ENCODE measurements at places on chromosomes 6 and 20.

DNA sequence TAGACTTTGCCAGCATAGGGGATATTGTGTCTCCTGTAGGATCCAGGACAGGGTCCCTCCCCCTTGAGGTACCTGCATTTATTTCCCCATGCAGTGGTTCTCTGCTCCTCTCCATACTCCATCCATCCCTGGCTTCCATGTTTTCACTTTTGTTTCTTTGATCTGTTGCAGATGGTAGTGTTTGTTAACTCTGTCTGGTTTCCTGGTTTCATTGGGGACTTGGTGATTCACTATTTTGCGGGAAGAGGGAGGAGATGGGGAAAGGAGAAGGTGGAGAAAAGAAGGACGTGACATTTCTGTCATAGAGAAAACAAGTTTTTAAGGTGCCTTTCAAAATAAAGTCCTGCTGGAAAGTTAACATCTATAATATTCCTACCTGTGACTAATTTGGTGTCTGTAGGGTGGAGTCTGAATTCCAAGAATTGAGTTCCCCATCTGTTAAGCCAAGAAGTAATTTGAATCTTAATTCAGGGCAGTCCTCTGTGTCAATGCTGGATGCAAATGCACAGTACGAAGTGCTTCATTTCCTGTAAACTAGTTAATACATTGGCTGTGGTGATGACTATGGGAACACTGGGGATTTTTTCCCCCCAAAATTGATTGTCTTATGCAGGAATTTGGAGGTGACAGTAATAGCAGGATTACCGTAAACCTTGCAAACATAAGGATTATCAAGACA is 6.9 kb upstream of the RNF144B start:
- DNase-seq: no peak

GRCh38 chr20:50589548-50590347 is 79.6 kb downstream of the PTPN1 start:
- DNase-seq: no peak

DNA sequence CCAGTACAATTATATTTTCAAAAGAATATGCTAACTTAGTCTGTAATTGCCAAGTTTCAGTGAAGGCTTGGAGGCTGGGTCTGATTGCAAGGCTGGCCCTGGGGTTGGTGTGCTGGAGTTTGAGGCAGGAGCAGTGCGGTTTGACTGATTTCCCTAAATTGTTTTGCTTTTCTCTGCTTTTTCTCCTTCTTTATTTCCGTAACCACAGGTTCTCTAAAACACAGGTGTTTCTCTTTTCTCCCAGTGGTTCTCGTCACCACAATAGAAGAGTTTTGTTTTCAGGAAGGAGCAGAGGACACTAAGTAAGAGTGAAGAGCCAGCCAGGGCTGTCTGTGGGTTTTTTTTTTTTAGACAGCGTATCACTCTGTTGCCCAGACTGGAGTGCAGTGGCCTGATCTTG is 8.2 kb upstream of the SNX9 start:
- DNase-seq: no peak

DNA sequence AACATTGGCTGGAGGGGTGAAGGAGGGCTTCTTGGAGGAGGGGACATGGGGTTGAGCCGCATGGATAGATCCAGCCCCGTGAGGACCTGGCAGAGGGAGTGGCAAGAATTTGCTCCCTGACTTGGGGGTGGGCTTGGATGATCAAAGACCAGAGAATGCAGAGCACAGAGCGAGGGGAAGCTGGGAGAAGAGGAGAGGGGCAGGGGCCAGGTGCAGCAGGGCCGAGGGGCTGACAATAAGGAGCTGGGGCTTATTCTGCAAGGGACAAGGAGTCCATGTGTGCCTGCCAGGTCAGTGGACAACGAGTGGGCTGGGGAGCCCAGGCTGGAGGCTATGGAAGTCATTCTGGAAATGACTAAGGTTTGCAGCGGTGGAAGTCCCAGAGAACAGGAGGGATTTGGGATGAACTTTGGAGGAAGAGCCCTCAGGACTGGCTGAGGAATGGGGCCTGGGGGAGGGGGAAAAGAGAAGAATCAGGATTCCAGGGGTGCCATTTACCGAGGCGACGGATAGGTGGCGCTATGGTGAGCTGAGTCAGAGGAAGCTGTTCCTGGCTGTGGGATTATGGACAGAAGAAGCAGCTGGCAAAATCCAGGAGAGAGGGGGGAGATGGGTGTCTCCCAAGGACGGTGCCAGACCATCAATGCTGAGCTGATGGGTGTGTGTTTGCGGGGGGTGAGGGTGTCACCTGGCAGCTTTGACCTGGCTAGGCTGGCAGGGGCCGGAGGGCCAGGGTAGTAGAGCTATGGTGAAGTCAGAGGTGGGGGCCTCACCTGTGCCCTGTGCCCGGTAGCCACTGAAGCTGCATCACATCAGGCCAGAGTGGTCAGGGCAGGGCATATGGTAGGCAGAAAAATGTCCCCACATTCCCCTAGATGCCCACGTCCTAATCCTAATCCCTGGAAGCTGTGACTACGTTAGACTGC is 7.8 kb downstream of the KCNG1 start:
- peak; percentile 22 for DNase-seq

- no peak for DNase-seq
Measured at GRCh38 chr6:163339466-163339865, 75.1 kb upstream of the QKI start.

DNA sequence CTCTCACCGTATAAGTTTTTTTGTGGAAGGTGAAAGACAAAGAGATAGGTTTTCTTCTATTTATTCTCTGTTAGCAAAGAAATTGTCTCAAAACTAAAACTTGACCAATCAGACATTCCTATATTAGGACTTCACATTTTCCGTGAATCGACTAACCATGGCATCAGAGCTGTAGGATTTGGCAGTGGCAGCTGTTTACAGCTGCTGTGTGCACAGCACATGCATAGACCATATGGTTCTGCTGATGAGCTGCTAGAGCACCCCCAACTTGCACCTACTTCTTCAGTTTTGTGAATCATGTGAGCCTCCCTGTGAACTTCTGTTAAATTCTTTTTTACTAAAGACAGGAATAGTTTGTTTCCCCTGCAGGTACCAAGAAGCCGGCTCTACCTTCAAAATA is 157.9 kb downstream of the RFX6 start:
- DNase-seq: no peak

DNA sequence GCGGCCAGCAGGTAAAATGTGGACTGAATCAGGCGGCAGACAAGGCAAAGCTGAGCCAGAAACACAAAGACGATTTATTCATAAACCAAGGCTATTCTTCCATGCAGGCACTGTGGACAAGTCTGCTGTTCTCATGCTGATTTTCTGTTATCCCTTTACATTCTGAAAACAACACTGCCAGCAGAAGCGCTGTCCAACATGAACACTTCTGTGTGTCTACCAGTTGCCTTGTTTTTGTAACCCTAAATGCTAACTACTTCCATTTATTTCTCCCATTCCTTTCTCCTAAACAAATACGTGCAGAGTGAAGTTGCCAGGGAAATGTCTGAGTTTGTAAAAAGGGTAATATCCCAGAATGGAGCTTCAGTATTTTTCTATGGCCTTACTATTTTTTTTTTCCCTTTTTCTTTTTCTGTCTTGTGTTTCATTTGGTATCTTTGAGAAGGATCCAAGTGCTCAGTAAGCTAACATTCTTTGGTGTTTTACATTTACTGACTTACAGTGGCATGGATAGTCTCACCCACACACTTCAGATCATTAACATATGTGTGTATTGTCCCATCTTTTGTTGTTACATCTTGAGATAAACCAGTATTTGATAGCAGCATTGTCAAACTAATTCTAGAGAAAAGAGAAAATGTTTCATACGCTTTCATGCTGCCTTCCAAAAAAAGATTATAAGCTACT is 1308.9 kb upstream of the MAP3K7 start:
- DNase-seq: no peak

GRCh38 chr6:44237813-44238433 is 9.0 kb upstream of the HSP90AB1 start:
- DNase-seq: peak; percentile 84

DNA sequence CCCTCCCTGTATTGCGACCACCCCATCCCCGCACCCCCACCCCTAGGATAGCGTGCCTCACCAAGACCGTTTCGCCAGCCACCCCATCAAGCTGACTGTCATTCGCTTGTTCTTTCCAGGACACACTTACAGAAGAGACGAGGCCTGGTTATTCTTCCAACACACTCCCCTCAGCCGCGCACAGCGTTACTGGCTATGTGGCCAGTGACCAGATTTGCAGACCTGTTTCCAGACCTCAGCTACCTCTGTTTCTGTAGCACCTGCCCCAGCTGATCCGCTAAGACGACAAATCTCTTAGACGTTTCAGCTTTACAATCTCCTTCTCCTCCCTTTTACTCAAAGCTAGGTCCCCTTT is 26.1 kb downstream of the HLA-F start:
- no peak for DNase-seq

GRCh38 chr20:39289316-39289715 is 327.2 kb downstream of the DHX35 start:
- DNase-seq: no peak

DNA sequence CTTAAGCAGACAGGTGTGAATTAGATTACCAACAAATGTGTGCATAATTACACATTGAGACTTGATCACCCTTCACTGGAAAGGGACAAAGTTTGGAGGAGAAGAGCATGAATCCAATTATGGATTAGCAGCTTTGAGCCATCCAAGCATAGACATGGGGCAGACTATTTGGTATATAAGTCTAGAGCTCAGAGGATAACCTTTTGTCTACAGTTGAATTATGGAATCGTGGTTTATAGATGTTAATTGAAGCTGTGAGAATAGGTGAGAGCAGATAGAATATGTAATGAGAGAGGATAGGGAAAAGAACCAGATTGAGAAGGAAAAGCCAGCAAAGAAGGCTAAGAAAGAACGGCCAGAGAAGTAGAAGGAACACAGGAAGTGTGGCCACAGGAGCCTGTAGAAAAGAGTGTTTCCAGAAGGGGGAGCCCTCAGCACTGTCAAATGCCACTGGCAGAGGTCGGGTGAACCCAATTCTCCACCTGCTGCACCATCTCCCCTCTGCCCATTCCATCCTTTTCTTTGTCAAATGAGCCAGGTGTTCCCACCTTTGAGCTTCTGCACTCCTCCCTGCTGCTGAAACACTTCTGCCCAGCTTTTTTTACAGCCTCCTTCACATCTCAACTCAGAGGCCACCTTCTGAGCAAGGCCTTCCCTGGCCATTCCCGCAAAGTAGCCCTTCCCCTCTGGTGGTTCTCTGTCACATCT is 7.3 kb downstream of the DNTTIP1 start:
- DNase-seq: peak; percentile 56

DNA sequence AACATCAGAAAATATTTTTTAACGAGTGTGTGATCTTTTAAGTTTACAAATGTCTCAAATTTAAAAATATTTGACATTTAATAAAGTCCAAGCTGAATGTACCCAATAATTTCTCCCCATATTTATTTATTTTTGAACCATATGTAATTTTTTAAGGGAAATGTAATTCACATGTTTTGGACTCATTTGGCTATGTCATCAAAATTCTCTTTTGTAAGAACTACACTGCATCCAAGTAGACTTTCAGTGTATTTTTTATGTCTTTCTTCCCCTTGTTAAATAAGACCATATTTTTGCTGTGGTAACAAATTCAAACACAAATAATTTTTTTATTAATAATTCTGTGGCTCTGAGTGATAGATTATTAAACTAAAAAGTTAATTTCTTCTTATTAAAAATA is 365.2 kb downstream of the CD109 start:
- no peak for DNase-seq

DNA sequence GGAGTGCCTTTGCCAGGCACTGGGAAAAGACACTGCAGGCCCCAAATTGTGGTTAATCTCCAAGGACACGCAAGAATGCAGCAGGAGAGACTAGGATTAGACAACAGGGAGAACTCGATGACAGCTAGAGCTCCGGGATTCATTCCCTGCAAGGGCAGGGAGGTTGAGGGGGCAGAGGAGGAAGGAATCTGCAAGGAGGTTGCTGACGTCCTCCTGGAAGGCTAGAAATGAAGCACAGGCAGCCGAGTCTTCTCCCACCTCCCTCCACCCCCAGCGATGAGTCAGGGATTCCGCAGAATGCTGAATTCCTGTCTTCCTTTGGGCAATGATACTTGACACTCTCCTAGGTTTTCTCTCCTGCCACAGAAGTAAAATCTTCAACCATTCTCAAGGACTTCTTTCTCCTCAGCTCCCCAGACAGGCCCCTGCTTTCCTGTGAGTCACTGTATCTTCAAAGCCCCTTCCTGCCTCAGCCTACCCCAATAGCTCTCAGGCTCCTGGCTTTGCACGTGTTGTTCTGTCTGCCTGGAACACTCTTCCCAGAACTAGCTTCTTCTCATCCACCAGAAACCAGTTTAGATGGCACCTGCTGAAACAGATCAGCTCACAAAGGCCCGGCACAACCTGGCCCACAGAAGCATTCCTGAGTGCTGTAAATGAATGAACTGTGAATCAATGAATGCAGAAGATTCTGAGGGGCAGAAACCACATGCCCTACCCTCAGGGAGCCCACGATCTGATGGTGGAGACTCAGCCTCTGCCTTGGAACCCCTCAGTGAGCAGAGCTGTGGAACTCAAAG is 85.6 kb downstream of the MRPL14 start:
- peak; percentile 56 for DNase-seq

- DNase-seq: no peak
Measured at GRCh38 chr20:16363506-16364319, 209.5 kb downstream of the KIF16B start.

- no peak for DNase-seq
Measured at GRCh38 chr6:68637782-68638181, 2.7 kb downstream of the ADGRB3 start.

GRCh38 chr6:146361128-146361924 is 182.3 kb upstream of the RAB32 start:
- no peak for DNase-seq

DNA sequence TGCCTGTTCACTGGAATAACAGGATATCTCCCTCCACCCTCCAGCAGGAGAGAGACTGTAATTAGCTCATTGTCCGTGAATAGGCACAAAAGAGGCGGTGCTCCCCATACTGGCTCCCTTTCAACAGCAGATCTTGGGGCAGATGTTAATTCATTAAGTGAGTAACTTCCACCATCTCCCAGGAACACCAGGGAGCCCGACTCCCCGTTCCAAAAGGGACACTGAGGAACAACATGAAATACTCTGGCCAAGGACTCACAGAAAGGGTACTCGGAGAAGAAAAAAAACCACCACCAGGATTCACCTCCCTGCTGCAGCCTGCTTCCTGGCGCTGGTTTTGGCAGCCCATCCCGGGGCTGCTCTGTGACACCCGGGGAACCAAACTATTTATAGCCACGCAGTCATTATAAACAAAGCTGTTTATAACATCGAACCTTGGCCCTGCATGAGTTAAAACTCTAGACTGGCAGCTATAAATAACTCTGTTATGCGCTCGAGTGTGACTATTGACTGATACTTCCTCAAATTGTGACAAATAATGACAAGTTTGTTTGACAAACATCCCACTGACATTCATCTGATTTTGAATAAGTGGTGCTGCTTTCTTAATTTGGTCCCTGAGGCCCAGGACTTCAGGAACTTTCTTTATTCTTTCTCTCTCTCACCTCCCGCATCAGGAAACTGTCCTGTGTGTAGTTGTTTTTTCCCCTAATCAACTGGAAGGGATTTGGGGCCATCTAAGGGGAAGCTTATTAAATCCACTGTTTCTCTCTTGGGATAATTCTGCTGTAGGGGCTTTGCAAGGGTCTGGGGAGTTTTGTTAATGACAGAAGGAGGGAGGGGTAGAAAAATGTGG is 521.6 kb downstream of the CD83 start:
- DNase-seq: peak; percentile 88
